H7 (cell line): ENCODE measurements at places on chromosomes 5 and 9.

GRCh38 chr5:38424148-38425060, 132.0 kb downstream of the LIFR start:
- DNase-seq: no peak

- DNase-seq: no peak
These were observed 82.0 kb upstream of the FSTL4 start for GRCh38 chr5:133694181-133694831.

DNA sequence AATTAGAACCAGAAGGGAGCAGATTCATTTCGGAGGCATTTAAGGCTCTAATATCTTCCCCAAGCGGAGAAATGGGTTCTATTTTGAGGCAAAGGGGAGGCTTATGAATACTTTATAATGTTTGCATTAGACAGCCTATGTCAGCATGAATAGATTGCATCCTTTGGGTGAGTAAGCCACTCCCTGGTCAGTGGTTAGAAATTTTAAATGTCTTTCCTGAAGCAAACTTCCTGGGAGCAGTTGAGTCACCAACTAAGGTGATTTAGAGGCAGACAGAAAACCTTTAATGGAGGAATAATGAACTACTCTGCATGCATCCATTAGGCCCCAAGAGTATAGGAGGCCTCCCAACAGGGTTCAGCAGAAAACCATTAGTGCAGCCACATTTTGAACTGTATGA, 204.9 kb downstream of the ELAVL2 start:
- no peak for DNase-seq

GRCh38 chr5:108642170-108642906, 105.4 kb upstream of the FER start:
- DNase-seq: peak; percentile 49

- DNase-seq: no peak
These were observed 49.9 kb upstream of the GDNF start for GRCh38 chr5:37889612-37890317.

DNA sequence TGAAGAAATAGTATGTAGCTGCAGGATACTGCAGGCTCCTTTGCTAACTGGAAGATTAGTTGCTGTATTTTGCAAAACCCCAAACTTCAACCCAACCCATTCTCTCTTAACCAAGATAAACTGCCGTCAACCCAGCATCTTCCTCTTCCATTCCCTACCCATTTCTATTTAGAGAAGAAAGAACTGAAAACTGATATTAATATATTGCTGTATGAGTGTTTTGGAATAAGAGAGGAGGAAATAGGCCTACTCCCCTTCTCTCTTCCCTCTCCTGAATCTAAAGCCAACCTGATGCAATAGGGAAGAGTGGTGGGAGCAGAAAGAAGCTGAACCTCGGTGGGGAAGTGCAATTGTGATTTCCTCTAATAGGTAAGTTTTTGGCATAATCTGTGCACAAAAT, 83.7 kb downstream of the TMEM215 start:
- DNase-seq: no peak

DNA sequence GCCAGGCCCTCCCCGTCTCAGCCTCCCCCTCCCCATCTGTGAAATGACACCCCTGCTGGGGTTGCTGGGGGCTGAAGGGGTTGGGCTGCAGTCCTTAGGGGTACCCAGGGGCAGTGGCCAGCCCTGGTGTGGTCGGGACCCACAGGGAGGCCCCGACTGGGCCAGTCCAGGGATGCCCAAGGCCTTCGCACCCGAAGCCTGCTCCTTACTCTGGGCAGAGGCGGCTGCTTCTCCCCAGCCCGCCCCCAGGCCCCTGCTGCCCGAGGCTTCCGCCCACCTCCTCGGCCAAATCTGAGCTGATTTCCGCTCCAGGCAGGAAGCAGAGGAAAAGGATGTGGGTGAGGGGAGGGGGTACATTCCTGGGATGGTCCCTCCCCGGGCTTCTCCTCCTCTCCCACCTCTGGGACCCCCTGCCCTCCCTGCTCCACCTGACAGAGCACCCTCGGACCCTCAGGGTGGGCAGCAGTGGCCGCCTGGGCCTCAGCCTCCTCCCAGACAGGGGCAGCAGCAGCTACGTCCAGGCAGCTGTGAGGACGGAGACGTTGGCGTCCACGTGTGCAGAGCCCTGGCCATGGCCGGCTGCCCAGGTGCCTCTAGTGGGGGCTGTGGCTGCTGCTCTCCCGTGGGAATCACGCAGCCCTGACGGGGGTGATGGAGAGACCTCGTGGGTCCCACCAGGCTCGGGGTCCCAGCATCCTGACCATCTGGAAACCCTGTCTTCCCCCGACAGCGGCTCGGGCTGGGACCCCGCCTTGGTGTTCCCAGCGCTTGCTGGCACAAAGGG, 4.2 kb upstream of the NRARP start:
- peak; percentile 72 for DNase-seq

DNA sequence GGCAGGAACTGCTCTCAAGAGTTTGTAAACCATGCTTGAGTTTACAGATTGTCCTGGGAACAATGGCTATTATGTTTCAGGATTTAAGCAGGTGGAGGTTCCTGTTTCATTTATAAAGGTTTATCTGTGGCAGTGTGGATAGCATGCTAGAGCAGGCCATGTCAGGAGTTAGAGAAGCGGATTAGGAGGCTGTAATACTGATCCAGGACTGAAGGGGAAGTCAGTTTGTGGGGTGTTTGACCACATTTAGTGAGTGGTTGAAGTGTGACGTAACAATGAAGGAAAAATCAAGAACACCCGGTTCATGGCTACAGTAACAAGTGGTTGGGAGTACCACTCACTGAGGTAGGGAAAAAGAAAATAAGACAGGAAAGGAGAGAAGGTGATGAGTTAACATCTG, 299.0 kb downstream of the TLR4 start:
- DNase-seq: peak; percentile 7

DNA sequence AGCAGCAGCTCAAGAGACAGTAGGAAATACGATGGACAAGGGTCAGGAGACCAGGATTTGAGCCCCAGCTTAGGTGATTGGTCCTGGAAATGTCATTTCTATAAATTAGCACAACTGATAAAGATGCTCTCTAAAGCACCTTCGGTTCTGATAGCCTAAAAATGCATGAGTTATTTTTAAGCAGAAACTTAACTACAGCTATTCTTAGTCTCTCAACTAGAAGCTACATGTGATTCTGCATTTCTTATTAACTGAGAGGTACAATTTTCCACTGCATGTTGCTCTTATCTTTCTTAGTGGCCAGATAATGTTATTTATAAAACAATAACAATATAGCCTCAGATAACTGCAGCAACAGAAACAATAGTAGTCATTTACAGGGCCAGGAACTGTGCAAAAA, 136.4 kb downstream of the GRIA1 start:
- no peak for DNase-seq

GRCh38 chr9:88363661-88364060, 24.6 kb upstream of the SPIN1 start:
- no peak for DNase-seq

GRCh38 chr5:99315413-99316183, 386.8 kb upstream of the CHD1 start:
- DNase-seq: no peak

GRCh38 chr5:137303509-137303908, 195.6 kb downstream of the SPOCK1 start:
- DNase-seq: no peak

DNA sequence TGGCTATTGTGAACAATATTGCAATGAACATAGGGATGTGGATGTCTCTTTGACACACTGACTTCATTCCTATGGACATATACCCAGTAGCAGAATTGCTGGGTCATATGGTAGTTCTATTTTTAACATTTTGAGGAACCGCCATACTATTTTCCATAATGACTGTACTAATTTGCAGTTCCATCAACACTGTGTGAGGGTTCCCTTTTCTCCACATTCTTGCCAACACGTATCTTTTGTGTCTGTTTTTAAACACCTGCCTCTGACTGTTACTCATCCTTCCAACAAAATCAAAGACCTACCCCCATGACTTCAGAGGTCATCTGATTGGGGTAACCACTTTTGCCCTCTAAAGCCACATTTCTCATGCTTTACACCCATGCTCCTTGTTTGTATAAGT, 133.5 kb downstream of the MED27 start:
- DNase-seq: no peak

GRCh38 chr9:532707-533106, 308.8 kb upstream of the DMRT1 start:
- DNase-seq: no peak

- no peak for DNase-seq
These were observed 37.7 kb downstream of the TNC start for GRCh38 chr9:115080242-115080641.

GRCh38 chr5:140318792-140319191, 15.9 kb upstream of the PFDN1 start:
- DNase-seq: no peak

DNA sequence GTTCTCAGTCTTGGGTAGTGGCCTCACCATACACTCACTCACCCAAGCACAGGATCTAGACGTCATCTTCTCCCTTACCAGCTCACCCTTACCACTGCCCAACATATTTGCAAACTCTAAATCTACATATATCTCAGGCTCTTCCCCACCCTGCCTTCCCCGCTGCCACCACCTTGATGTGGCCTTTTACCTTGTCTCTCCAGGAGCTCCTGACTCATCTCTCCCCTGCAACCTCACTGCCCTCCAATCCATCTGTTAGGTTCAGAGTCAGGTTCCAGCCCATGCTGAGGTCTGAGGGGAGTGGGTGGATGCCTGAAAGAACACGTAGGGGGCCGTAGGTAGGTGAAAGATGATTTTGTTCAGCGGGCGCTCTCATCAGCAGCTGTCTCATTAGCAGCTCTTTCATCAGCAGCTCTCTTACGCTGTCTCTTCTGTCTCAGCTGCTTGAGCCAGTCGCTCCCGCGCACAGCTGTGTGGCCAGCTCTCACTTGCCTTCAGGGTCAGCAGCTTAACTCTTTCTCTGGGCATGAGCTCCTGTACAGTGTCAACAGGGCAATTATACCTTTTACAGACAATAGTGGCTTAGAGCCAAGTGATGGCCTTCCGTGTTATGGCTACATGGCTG, 23.1 kb upstream of the CKMT2 start:
- DNase-seq: no peak

- DNase-seq: no peak
These were observed 187.2 kb downstream of the CEMIP2 start for GRCh38 chr9:71581101-71581500.

GRCh38 chr9:126874546-126875314, 14.3 kb downstream of the ZBTB34 start:
- no peak for DNase-seq
